ENCODE measurements at places on chromosomes 13 and 19.

GRCh38 chr13:109198585-109198984 lies 569.2 kb downstream of the MYO16 start:
- no peak for DNase-seq

DNA sequence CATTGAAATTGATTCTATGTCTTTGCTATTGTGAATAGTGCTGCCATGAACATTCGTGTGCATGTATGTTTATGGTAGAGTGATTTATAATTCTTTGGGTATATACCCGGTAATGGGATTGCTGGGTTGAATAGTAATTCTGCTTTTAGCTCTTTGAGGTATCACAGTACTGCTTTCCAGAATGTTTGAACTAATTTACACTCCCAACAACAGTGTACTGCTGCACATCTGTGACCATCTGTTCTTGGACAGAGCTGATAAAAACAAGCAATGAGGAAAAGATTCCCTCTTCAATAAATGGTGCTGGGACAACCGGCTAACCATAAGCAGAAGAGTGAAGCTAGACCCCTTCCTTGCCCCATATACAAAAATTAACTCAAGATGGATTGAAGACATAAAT lies 231.0 kb downstream of the MYO16 start:
- DNase-seq, result no peak

GRCh38 chr19:34066007-34066643 lies 106.2 kb upstream of the LSM14A start:
- no peak for DNase-seq

DNA sequence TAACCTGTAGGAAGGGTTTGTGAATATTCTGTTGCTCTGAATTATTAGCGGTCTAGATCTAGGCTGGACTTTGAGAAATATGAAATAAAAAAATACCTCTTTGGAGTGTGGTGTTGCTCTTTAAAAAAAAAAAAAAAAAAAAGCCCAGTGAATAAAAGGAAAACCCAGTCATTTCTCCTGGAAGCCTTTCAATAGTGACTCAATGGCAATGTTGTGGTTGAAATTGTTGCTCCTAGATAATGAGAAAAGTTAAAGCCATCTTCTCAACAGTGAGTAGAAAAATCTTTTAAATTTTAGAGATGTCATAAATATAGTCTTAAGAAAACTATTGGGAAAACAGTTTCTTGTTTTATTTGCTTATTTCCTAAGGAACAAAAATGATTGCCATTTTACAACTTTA lies 135.3 kb downstream of the RFC3 start:
- no peak for DNase-seq

DNA sequence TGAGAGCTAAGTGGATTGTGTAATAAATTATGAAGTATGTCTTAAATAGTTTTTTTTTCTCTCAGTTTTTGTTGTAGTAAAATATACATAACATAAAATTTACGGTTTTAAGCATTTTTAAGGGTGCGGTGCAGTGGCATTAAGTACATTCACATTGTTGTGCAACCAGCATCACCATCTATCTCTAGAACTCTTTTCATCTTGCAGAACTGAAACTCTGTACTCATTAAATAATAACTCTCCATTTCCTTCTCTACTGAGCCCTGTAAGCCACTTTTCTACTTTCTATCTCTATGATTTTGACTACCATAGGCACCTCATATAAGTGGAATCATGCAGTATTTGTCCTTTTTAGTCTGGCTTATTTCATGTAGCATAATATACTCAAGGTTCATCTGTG lies 87.1 kb downstream of the GJA3 start:
- DNase-seq, result no peak

DNA sequence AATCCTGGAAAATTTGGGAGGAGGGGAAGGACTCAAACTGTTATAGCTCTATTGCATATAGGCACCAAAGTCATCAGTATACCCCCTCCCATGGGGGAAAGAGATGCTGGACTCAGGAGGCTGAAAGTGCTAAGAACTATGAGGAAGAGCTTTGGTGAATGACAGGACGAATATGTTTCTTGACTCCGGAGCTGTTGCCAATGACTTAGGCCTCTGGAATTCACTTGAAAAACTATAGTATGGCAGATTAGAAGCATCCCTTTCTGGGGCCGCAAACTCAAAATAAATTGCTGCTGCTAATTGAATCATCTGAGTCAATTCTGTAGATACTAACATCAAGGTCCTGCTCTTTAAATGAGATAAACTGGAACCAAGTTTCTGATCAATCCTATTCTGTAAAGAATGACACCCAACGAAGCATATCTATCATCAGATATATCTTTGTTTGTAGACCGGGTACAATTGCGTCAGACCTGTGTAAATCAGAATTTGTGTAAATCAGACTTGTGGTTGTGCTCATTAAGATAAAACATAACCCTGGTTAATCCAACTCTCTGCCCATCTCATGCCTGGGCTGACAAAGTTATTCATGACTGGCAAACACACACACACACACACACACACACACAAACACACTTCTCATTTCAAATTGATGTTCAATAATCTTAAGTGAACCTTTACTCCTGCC lies 1793.8 kb upstream of the PCDH20 start:
- DNase-seq, result no peak

- DNase-seq, result no peak
Observed at GRCh38 chr19:58394821-58395219, 636 bp upstream of the RNF225 start.

DNA sequence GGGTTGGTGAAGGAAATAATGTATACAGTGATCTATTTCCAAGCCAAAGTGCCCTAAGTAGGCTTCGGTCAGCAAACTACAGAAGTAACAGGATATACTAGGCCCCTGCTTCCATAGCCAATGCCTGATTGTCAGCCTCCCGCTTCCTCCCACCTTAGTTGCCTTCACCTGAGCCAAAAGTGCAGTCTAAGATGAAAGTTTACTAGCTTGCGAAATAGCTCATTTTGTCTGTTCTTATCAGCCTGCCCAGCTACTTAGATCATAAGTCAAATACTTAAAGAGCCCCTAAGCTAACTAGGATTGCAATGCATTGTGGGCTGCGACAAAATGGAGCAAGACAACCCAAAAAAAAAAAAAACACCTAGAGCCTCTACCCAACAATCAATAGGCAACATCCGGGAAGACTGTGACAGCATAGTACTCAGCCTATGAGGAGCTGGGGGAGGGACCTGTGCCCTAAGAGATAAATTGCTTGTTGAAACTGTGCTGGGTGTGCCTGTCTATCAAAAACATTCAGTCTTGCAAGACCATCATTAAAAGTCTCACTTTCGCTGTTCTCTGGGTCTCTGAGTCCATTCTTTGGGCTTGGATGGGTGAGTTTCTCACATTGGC lies 454.7 kb upstream of the TSHZ3 start:
- DNase-seq, result no peak

DNA sequence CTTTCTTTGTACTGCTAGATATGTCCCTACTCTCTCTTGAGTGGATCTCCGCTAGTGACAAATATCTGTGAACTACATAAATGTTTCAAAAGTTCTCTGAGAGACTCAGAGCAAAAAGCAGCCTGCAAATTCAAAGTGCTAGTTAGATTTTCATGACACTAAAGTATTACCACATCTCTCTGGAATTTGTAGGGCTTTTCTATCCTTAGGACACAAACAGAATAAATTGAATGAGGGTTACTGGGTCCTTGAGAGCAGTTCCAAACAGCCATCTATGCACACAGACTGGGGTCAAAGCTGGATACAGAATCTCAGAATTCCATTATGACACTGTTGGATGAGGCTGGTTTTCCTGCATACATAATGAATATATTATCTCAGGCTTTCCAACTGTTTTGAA lies 953.2 kb downstream of the DIAPH3 start:
- DNase-seq, result no peak

DNA sequence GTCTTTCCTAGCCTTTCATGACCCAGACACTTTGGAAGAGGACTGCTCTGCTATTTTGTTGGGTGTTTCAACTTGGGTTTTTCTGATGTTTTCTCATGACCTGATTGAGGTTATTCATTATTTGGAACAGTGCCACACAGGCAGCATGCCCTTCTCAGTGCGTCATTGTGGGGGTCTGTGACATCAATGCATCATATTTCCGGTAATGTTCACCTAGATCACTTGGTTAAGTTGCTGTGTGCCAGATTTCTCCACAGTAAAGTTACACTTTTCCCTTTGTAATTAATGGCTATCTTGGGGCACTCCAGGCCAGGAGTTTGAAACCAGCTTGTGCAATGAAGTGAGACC lies 124.4 kb downstream of the SIPA1L3 start:
- DNase-seq, result no peak

DNA sequence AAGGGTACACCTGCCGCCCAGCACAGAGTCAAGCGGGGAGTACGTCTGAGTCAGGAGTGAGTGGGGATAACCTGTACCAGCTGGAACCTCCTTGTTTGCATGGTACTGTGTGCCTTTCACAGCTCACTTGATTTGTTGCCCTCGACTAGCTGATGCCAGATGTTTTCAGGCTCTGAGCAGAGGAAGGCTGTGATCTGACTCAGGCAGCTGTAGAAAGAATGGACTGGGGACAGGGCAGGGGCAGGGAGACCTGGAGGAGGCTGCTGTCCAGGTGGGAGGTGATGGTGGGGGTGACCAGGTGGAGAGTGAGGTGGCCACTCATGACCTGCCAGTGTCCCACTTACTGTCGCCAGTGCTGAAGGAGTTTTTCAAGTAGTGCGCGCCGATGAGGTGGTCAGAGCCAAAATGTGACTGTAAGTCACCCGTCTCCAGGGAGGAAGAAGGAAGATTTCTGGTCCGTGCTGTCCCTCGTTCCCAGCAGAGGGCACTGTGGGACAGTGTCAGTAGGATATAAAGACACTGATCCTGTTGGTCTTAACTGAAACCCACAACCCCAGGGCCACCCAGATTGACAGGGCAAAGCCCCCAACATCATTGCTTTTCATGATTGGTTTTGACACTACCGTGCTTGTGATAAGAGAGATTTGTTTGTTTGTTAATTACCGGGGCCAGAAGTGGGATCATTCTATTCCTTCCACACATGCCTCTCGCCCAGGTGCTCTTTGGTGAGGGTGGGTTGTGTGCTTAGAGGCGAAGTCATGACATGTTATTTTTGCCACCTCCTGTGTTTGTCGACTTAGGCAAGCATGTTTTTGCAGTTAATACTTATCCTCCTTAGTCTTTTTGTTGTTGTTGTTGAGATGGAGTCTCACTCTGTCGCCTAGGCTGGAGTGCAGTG lies 128.4 kb downstream of the DPF1 start:
- peak; percentile 69 for DNase-seq

Data from stimulated activated CD4-positive, alpha-beta T cell treated with anti-CD3 and anti-CD28 coated beads, Interleukin-2, amount 100 ng/mL, for 24 hours (primary cell).